AG09319 (cell line): ENCODE measurements at places on chromosomes 1 and 21.

- no peak for DNase-seq
Observed at GRCh38 chr1:151478923-151479322, 19.6 kb upstream of the POGZ start.

DNA sequence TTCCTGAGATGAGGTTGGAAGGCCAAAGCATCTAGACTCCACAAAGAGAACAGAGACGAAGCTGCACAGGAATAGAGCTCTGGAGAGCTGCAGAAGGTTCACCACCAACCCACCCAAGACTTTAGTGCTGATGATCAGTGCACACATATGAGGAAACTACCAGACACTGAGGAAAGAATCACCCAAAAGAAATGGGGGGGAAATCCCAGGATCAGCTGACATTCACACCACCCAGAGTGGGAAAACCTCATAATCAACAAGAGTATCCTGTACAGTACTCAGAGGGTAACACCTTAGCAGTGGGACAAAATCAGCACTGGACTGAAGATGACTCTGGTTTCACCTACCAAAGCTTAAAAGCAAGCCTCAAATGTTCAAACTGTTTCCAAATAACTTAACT is 36.4 kb downstream of the DENND1B start:
- DNase-seq: no peak

DNA sequence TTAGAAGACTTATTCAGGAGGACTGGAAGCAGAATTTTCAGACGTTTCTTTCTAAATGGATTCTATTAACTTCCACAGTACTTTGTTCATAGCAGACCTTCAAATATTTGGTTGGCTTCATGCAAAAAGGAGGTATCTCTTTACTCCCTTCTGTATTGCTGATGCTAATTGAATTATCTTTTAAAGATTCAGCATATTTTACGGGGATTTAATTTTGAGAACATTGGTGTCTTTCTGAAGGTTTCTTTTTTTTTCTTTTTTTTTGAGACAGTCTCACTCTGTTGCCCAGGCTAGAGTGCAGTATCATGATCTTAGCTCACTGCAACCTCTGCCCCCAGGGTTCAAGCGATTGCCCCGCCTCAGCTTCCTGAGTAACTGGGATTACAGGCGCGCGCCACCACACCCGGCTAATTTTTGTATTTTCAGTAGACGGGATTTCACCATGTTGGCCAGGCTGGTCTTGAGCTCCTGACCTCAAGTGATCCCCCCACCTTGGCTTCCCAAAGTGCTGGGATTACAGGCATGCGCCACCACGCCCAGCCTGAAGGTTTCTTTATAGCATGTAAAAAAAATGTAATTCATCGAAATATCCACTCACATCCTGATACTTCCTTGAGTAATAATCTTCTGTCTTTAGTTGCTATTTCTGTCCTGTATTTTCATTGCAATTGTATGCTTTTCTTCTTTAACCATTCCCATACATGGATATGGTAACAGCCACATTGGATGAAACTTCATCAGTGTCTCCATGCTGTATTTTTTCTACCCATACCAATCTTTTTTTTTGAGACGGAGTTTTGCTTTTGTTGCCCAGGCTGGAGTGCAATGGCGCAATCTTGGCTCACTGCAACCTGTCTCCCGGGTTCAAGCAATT is 14.5 kb downstream of the CNST start:
- DNase-seq: no peak

DNA sequence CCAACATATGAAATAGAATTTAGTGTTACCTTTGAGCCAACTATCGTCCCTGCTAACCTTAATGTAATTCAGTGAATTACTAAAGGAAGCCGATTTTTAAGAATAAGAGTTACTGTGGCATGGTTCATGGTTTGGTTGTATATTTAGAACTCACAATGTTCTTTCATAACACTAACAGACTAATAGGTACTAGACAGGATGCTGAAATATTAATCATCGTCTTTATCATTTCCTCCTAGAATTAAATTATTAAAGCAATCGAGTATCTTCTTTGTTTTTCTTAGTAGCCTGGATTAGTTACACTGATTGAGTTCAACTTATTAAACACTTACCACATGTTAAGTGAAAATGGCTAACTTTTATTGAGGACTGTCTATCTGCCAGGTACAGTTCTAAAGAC is 47.7 kb downstream of the TARBP1 start:
- DNase-seq: no peak

GRCh38 chr1:55768327-55768952 is 553.3 kb upstream of the USP24 start:
- no peak for DNase-seq
